ENCODE measurements at places on chromosomes 6 and 20.

DNA sequence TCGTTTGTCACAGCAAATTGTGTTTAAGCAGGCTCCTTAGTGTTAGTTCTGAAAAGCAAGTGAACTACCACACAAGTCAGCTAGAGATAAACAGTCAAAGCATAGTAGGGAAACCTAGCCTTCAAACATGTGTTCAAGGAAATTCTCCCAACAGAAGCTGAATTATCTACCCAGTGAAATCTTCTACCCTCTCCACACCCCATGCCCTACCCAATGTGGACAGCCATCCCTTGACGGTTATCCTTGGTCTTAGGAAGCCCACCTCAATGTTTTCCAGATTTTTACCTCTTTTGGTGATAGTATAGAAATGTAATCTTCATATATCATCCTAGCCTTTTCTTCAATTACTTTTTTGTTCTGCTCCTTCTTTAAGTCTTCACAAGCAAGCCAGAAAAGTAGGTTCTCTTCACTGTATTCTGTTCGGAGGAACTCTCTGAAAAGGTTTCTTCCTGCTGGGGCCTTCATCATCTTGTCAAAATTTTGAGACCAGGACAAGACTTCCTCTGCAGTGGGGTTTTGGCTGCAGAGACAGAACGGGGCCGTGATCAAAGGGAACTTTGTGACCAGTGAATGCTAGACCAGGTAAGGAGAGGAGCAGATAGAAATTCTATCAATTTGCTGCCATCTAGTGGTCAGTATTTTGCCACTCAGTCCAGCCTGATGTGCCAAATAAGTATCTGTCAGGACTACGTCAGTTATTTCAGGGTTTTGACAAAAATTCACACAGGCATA lies 21.6 kb upstream of the MTRF1L start:
- DNase-seq: peak; percentile 47

DNA sequence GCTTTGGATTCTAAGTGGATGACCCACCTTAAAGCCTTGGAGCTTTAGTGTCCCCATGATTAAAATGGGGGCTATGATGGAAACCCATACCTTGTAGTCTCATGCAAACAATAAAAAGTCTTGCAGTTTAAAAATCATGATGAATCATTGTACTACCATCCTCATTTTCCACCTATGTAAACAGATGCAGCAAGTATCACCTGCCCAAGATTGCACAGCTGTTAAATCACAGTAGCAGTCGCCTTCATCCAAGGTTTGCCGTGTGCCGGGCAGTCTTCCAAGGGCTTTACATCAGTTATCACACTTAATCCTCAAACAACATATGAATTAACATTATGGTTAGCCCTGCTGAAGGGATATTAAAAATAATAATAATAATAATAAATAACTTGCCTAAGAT lies 210.3 kb downstream of the FOXA2 start:
- no peak for DNase-seq

GRCh38 chr6:156689656-156690055 lies 87.5 kb upstream of the ARID1B start:
- no peak for DNase-seq

DNA sequence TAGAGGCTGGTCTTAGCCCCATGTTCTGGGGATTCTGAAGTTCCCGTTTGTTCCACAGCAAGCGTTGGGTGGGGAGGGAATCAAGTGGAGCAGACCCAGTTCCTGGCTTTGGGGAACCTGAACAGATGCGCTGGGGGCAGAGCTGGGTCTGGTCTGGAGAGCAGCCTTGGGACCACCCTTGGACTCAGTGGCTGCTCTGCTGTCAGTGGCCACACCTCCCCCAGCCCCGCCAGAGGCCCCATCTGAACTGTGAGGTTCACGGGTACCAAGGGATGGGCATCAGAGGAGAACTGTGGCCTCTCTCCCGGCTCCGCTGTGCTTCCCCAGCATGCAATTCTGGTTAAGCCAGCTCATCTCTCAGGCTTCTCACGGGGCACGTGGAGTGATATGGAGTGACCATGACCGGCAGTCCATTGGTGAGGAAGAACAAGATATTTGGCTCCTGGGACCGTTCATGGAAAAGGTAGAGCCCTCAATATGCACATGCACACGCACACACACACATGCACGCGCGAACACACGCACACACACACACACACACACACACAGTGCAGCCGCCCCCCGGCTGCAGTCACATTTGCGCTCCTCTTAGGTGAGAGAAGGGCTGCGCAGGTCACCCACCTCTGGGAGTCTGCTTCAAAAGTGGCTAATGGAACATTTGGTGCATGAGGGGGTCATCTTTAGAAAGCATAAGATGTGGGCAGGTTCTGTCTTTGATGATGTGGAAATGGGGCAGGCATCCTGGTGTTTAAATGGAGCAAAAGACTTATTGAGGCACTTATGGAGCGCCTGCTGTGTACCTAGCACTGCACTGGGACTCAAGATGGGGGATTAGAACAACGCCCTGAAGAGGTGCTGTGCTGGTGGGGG lies 6.0 kb downstream of the DLGAP4 start:
- DNase-seq: no peak

DNA sequence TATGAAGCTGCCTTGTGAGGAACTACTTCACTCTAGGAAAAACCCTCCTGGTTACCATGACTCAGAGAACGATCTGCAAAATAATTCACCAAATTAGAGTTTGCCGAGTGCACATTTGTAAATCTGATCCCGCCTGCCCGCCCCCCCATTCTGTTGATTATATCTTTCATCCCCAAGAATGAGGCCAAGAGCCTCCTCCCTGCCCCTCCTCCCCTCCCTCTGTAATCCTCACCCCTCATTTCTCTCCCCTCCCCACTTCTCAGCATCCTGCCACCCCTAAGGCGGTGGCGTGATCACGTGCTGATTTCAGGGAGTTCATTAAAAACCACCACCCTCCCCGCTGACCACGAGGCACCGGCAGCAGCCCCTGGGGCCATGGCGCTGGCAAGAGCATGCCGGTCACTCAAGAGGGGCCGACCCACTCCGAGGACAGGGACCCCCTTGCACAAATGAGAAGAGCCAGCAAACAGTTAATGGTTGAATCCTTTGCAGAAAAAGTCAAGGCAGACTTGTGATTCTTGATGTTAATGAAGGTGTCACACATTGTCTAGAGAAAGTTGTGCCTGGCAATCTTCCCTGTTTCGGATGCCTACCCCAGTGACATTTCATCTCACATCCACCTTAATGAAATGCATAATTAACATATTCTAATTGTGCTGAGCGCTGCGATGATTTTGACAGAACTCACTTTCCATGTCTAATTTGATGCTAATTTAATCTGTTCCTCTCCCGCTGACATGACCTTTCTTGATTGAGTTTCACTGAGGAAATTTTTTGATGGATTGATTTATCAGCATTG lies 247.9 kb downstream of the ZNF217 start:
- no peak for DNase-seq

DNA sequence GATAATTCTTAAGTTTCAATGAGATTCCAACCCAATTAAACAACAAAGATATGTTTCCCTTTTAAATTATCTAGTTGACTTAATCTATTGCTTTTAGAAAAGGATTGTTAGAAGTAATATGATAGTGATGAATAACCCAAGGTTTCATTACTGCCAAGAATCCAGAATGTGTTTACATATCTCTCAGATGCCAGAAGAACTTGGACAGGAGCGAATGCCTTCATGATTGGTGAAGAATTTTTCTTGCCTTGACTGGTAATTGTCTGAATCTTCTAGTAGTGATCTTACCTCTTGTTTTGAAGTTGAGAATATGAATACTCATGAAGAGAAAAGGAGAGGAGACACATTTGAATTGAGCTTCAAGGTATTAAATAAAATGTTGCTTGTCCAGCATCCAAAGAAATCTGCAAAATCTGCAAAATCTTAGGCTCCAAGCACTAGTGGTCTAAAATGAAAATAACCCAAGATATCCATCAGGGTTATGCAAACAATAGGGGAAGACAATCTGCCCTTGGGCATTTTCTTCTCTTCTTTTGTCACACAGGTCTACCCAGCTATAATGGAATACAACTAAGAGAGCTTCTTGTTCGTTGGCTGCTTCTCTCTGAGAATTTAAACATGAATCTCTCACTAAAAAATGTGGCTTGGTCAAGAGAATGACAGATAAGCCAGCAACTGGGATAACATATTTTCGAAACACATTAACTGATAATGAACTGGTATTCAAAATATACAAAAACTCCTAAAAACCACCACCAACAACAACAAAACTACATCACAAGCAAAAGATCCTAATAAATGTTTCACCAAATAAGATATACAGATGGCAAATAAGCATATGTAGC lies 928.9 kb downstream of the EYS start:
- DNase-seq: no peak

GRCh38 chr6:71513036-71513435 lies 224.4 kb downstream of the OGFRL1 start:
- DNase-seq: no peak

GRCh38 chr20:32031007-32031958 lies 20.8 kb upstream of the HCK start:
- peak; percentile 85 for DNase-seq

GRCh38 chr20:824916-825315 lies 8.6 kb upstream of the FAM110A start:
- no peak for DNase-seq

DNA sequence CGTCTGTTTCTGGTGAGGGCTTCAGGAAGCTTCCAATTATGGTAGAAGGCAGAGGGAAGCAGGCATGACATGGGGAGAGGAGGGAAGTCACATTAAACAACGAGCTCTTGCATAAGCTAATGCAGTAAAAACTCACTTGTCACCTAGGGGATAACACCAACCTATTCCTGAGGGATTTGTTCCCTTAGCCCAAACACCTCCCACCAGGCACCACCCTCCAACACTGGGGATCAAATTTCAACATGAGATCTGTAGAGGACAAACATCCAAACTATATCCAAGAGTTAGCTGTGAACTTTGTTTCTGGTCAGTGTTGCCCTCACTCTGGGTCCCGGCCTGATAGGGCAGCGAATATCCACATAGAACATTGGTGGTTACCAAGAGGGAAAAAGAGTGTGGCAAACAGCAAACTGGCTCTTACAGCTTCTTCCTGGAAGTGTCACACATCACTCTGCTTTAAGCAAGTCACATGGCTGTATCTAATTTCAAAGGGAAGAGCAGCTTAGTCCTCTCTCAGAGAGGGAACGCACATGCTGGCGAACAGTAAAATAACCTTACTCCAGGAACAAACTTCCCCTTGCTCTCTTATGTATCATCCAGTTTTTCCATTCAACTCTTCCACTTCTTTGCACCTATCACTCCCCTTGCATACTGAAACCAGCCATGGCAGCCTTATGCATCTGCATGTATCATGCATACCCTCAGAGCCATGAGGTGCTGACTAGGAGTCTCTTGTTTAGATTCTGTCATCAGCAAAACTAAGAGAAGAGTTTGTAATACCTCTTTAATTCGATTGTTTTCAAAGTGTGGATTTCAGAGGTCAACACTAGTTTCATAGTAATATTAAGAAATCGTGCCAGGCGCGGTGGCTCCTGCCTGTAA lies 4.8 kb upstream of the MOCS1 start:
- DNase-seq: no peak

GRCh38 chr6:145485288-145485687 lies 250.0 kb downstream of the EPM2A start:
- DNase-seq: no peak

GRCh38 chr6:37314487-37315156 lies 39.2 kb upstream of the RNF8 start:
- DNase-seq: peak; percentile 37

- no peak for DNase-seq
Measured at GRCh38 chr6:37218061-37218460, 39.5 kb upstream of the TBC1D22B start.

DNA sequence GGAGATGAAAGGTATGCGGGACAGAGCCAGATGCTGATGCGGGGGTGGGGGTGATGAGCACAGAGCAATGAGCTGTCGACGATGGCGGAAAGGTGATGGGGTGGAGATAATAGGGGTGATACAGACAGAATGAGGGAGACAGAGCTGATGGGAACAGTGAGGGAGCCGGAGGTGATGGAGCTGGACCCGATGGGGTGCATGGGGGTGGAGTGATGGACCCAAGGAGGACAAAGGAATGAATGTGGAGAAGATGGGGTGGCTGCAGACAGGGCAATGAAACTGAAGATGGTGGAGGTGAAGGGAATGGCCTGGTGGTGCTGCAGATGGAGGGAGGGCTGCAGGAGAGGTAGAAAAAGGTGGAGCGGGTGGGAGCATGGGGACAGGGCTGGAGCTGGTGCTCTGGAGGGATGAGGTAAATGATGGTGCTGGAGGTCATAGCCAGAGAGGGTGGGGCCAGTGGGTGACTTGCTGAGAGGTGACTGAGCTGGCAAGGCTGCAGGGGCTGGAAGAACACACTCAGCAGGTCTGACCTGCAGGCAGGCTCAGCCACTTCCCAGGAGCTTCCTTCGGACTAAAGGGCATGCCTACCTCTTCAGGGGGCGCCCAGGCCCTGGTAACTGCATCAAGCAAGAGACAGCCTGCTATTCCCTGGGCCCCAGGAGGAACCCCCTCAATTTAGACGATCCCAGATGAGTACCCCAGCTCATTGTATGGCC lies 6.0 kb upstream of the FOXS1 start:
- no peak for DNase-seq

DNA sequence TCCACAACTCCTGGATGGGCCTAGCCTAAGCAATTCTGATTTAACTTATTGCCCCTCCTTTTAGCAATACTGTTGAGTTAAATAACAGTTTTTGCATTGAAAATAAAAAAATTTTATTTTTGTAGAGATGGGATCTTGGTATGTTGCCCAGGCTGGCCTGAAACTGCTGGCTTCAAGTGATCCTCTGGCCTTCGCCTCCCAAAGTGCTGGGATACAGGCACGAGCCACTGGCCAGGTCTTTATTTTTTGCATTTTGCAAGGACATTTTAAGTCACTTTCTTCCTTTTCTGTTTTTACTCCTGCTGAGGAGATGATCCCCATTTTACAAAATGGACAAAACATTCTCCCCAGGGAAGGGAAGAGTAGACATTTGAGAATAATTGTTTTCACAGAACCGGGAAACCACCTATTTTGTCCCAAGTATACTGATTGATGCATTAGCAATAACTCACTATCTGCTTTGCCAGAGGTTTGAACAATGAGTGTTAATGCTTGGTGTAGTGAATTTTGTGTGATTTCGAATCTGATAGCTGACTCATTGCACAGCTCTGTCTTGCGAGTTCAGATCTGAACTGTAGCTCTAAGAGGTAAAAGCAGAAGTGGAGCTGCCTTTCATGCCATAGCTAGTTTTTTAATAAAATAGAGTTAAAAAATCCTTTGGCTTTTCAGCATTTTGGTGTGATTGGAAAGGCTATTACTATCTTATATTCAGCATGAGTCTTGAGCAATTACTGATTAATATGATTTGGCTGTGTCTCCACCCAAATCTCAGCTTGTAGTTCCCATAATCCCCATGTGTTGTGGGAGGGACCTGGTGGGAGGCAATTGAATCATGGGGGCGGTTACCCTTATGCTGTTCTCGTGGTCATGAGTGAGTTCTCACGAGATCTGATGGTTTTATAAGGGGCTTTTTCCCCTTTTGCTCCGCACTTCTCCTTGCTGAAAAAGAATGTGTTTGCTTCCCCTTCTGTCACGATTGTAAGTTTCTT lies 20.9 kb downstream of the IGF2R start:
- DNase-seq: no peak
